ENCODE measurements at places on chromosomes 1 and 21. TPM values are rescaled to one million over a fixed set of nuclear protein-coding genes. Genes with fewer than 3 reads are reported as not detected.

GRCh38 chr1:222777463-222777862 lies 37.4 kb upstream of the DISP1 start:
- peak; percentile 27 for DNase-seq

- peak; percentile 86 for DNase-seq
Observed at GRCh38 chr1:227778401-227778947, 37.0 kb upstream of the PRSS38 start.

- DNase-seq = no peak
Observed at GRCh38 chr1:192949783-192950182, 109.4 kb downstream of the UCHL5 start.

- DNase-seq = no peak
Observed at GRCh38 chr1:33272509-33272908, 16.2 kb downstream of the ZNF362 start.

GRCh38 chr1:244953901-244954300 lies 89.6 kb upstream of the HNRNPU start:
- DNase-seq = no peak

GRCh38 chr1:211711315-211711705 lies 35.9 kb upstream of the NEK2 start:
- peak; percentile 35 for DNase-seq

DNA sequence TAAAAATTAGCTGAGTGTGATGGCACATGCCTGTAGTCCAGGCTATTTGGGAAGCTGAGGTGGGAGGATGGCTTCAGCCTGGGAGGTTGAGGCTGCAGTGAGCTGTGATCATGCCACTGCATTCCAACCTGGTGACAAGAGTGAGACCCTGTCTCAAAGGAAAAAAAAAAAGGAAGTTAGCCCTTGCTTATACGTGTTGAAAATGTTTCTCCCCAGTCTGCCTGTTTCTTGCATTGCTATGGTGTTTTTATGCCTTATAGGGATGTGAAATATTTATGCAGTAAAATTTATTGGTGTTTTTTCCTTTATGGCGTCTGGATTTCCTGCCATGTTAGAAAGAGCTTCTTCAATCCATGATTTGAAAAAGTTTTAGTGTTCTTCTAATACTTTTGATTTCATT lies 3.6 kb upstream of the RERE start:
- DNase-seq = no peak

DNA sequence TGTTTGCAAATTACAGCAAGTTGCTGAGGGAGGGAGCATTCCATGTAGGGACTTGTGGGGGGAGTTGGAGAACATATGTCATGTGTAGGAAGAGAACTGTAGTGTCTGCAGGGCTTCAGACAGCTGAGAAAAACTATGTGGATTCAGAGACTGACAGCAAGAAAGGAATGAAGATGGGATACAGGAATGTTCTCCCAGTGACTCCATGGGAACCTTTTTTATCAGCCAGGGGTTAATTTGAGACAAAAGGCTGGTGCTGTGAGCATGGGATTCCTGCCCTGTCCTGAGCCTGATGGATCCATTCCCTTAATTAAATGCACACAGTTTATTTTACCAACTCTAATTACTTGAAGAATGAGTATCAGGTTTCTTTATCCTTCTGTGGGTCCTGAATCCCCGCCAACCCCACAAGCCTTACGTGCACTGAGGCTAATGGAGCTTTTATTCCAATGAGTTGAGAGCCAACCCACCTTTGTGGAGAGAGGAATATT lies 26.5 kb upstream of the PLXNA2 start:
- DNase-seq = peak; percentile 80

GRCh38 chr1:113905435-113905861 lies 322 bp downstream of the DCLRE1B start:
- peak; percentile 18 for DNase-seq

DNA sequence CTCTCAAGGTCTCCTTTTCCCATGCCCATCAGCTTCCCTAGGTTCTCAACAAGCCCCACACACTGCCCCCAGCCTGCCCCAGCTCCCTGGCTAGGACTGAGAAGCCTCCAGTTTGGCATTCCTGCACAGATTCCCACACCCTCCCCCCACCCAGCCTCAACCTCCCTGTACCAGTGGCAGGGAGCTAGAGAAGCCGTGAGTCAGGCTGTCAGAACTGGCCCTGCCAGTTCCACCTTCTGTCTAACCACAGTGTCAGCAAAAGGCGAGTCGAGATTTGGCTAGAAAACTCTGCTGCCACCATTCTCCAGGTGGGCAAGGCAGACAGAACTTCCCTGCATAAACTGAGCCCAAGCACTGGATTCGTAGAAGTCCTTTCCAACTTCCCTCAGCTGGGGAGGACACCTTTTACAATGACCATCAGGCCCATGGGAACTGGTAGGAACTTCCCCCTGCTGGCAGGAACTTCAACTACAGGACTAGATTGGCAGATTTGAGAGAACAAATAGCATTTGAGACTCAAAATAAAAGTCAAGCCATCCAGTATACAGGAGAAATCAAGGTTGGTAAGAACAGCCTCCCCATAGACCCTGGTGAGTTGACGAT lies 31.0 kb downstream of the TNNT2 start:
- peak; percentile 67 for DNase-seq

DNA sequence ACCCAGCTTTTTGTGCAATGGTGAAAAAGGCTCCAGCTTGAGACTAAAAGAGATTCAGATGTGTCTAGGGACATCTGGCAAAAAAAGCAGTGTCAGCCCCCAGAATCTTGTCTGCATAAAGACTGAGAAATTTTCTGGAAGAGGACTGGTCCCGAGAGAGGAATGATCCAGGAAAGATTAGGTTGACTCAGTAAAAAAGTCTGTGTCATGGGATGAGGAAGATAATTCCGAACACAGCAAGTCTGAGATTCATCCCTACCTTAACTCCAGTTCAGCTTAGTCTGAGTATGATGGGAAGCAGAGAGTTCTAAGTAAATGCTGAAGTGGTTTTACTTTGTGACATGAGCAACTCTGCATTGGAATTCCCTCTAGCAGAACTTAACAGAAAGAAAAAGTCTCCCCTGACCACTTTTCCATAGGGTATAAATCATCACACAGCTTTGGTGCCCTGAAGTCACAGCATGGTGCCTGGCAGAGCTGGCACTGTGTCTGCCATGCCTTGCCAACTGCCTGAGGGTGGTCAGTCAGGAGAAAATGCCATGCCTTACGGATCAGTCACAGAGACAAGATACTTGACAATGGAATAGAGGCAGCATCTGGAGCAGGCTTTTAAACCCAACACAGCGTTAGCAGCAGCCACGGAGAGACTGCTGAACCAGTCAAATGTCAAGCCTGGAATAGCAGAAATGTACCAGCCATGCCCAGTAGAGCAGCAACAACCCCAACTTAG lies 153.4 kb downstream of the ZC3H11B start:
- peak; percentile 63 for DNase-seq

GRCh38 chr1:80629304-80629837 lies 1171.4 kb upstream of the ADGRL2 start:
- no peak for DNase-seq

DNA sequence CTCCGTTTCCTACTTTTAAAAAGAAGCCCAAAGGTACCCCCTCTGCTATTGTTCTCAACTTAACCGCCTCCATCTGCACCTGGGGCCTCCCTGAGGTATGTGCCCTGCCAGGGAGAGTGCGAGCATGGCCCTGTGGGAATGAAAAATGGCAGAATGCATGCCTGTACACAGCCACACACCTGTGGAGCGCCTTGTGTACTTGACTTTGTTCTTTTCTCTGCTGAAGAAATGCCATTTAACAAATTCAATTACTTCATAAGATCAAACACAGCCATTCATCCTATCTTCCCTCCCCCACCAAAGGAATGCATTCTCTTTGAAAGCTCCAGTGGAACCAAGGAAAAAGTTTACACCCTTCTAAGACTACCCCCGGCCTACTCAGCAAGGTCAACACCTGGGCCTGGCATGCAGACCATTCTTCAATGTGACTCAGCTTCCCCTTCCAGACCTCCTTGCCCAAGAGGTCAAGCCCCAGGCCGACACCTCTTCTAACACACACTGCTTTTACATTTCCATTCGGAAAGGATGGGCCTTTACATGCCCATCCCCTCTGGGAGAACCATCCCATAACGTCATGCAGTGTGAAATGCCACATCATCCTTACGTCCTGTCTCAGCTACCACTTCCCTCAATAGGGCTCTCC lies 123.7 kb downstream of the SMYD2 start:
- DNase-seq = peak; percentile 88

DNA sequence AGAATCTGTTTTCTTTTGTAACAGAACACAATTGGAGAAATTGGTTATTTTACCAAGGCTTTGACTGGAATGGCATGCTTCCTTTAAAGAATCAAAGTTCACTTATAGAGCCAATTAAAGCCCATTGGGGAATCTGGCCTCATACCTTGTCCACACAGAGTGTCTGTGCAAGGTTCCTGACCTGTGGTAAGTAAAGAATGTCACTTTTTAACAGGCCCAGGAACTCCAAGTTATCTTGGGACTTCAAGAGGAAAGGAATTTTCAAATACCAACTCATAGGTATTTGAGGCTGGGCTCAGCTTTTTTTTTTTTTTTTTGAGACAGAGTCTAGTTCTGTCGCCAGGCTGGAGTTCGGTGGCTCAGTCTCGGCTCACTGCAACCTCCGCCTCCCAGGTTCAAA lies 2.3 kb upstream of the CATSPERE start:
- DNase-seq = no peak

DNA sequence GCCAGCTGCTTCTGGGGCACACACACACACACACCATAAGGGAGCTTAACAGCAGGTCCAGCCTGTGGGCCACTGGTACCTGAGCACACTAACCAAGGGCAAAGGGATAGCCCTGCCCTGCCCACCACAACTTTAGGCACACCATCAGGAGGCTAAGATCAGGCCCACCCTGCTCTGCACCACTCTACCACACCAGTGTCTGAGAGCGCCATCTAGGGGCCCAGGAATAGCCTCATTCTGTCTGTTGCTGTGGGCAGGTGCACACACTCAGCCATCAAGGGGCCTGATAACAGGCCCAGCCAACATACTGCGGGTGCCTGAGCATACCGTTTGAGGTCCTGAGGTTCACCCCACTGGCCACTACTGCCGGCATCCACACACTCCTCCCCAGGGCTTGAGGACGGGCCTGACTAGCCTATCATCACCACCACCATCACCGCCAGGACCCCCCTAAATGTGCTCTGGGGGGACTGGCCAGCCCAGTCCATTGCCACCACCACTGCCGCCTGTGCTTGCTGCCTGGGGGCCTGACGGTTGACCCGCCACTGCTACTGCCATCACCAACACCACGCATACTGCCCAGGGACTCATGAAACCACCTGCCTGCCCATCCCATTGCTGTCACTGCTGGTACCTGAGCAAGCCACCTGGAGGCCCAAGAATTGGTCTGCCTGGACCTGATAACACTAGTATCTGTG lies 31.3 kb downstream of the NSL1 start:
- DNase-seq = no peak

GRCh38 chr1:61085983-61086644 lies 3.8 kb downstream of the NFIA start:
- DNase-seq = no peak

DNA sequence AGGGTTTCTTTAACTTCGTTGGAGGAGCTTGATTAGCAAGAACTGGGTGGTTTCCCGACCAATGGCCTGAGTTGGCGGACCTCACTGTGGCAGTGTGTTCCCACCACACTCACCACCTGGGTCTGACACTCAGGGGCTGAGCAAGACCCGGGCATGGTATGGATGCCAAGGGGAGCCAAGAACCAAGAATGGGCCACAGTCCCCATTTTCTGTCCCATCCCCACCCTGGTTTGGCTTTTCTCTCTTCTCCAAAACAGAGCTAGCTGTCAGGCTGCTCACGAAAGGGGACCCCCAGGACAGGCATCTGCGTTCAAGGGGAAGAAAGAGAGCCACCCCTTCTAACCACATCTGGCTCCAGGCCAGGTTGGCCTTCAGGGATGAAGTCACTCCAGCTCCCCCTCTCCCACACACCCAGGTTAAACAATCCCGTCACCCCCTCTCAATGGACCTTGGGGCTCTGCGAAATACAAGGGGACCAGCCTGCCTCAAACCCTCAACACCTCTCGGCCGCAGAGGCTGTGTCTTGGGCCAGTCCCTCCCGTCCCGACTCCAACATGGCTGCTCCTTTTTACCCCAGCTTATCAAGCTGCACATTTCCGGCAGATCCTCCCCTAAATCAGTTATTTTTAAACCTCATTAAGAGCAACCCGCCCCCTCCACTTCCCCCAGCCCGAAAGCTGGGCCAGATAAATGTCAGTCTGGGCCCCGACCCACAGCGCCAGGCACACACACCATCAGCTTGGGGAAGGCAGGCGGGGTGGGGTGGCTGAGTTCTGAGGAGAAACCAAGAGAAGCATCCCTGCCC lies 3.4 kb downstream of the TAGLN2 start:
- DNase-seq = peak; percentile 59

DNA sequence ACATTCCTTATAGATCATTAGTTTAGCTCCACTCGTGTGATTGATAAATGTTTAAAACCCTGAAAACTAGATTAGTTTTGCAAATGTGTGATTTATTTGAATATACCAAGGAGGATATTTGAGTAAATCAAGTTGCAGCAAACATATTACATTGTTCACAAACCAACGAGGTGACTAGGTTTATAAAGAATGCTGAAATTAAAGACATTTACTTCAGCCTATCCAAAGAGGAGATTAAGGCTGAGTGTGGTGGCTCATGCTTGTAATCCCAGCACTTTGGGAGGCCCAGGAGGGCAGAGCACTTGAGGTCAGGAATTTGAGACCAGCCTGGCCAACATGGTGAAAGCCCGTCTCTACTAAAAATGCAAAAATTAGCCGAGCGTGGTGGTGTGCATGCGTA lies 34.1 kb downstream of the VTCN1 start:
- DNase-seq = no peak

SLC25A33 gene
- 11.3 TPM for total RNA-seq

ECE1 gene
- total RNA-seq = 88.5 TPM

UBL4B gene
- not detected for total RNA-seq

LCE4A gene
- total RNA-seq = not detected

C8A gene
- total RNA-seq = not detected

TMEM269 gene
- total RNA-seq = 0.02 TPM

LYPD8 gene
- 0.84 TPM for total RNA-seq

NCAM2 gene
- 3.1 TPM for total RNA-seq

EDEM3 gene
- total RNA-seq = 23.3 TPM

DENND2D gene
- total RNA-seq = 10.2 TPM

PCNX2 gene
- total RNA-seq = 14.9 TPM
